AG09319 (cell line): ENCODE measurements at places on chromosomes 11 and 22.

DNA sequence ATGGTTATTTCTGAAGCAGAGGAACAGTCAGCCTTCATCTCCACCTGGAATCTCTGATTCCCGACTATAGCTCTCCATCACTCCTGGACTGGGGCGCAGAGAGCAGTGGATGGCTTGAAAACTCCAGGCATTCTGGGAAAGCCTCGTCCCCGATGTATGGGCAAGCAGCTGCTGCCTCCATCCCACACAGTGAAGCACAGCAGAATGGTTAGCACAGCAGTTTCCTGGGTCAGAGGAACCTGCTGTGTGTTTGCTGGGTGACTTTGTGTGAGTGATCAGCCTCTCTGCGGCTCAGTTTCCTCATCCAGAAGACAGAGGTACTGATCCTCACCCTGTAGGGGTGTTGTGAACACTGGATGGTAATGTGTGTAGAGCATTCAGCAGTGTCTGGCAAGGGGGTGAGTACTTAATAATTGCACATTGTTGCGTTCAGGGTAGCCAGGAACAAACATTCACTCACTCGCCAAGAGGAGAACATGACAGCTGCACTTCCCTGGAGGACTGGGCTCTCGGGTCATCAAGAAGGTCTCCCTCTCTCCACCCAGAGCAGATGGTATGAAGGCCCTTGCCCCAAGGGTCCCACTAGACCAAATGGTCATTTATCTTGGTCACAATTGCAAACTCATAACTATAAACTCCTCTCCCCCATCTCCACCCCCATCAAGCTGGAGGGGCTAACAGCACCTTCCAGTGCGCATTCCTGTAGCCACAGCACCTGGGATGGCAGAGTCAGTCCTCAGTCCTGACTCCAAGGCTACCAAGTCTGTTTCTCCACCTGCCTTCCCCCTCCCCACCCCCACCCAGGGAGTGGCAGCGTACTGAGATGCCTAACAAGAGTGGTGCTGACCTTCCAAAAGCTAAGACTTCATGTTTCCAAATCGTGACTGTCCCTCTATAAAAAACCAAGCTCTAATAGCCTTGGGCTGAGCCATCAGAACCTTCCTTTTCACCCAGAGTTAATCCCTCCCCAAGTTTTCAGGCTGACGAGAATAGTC, 1.5 kb upstream of the CHST1 start:
- no peak for DNase-seq

DNA sequence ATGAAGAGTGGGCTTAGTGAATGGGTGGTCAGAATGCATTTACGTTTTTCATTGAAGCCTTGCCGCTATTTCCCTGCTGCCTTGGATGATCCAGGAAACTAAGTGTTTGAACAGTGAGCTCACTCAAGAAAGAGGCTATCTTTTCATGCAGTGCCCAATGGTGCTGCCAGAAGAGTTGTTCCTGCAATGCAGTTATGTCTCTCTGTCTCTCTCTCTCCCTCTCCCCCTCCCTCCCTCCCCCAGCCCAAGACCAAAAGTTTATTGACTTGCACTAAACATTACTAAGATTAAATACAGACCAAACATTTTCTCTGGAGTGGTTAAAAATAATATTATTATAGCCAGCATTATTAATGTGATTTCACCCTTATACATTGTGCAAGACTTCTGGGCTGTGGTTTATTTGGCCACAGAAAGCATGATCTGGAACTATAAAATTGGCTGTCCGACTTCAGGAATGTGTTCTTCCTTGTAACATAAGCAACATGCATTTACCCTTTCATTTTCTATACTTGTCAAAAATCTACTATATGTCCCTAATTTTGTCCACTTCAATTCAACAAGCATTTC, 6.6 kb upstream of the FUT4 start:
- DNase-seq, result no peak

DNA sequence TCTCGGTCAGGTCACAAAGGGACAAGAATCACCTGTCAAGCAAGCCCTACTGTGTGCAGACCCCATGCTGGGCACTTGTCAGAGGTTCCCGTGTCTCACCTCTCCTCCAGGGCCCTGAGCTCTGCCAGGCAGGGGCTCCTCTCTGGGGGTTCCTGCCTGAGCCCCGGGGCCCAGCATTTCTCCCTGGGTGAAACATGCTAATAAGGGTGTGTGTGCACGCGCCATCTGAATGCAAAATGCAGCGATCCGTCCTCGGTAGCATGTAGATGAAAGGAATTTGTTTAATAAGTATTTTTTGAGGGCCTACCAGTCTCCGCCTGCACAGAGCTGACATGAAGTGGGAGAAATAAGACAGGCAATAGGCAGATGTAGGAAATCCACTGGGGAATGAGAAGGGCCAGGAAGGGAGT, 5.8 kb downstream of the ELFN2 start:
- DNase-seq, result no peak

GRCh38 chr22:27748751-27749191, 52.8 kb downstream of the MN1 start:
- peak; percentile 53 for DNase-seq

DNA sequence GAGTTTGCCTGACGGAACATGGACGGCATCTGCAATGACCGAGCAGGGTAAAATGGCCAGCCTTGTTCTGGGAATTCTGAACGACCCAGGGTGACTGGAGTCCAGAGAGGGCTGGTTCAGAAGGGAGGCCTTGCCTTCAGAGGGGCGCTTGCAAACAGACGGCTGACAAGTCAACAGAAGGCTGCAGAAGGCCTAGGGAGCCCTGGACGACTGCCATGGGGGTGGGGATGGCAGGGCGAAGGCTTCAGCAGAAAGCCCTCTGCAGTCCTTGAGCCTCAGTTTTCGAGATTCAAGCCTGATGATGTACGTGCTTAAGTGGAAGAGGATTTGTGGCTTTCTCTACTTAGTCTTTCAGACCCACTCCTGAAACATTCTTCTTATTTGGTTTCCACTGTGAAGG, 117.1 kb upstream of the TBCEL start:
- DNase-seq, result no peak

DNA sequence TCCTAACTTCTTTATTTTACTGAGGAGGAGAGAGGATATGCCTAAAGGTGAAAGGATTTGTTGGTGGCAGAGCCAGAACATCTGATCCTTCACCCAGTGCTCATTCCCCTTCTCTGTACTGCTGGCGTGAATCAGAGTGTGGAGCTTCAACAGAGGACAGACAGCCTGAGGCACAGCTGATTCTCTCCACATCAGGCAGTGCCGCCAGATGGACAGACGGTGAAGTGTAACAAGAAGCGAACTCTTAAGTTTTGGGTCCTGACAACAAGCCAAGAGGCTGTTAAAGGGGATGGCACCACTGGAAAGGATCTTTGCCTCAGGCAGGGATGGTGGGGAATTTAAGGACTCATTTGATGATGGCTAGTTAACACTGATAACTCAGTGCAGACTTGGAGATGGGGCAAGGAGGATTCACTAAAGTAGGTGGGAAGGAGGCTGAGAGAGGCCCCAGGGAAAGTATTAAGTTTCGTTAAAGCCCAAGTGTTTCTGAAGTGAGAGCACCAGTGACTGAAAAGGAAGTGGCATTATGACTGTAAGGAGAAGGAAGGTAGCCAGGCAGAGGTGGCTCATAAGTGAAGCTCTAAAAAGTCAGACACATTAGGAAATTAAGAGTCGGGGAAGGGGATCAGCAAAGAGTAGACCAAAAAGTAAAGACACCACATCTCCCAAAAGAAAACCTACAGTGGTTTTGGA, 81.3 kb downstream of the CLPB start:
- DNase-seq, result peak; percentile 63

- DNase-seq, result peak; percentile 0
Measured at GRCh38 chr11:104462341-104462740, 298.4 kb upstream of the PDGFD start.
